Right cardiac atrium (tissue), 5 donors: ENCODE measurements at places on chromosomes 5 and 9. TPM values are rescaled to one million over a fixed set of nuclear protein-coding genes. Genes with fewer than 3 reads are reported as not detected.
A peak's percentile ranks its signal among the peaks of the same experiment; 100 is the strongest.

The SEC24A gene
- 3.0 TPM for polyA plus RNA-seq

The STPG3 gene
- polyA plus RNA-seq, result 0.23 TPM

The CDX1 gene
- polyA plus RNA-seq, result 0.09 TPM

The PDE6A gene
- 0.07 TPM for polyA plus RNA-seq

The DMRT2 gene
- polyA plus RNA-seq, result 0.09 TPM

The C5orf58 gene
- 0.68 TPM for polyA plus RNA-seq

The COL15A1 gene
- 22.5 TPM for polyA plus RNA-seq

The F2RL2 gene
- 0.11 TPM for polyA plus RNA-seq

The LECT2 gene
- not detected for polyA plus RNA-seq

The BTNL8 gene
- 0.16 TPM for polyA plus RNA-seq

The FRMPD1 gene
- 0.59 TPM for polyA plus RNA-seq

GRCh38 chr5:64331597-64332277 is 166.1 kb downstream of the RNF180 start:
- DNase-seq, result peak; percentile 79

DNA sequence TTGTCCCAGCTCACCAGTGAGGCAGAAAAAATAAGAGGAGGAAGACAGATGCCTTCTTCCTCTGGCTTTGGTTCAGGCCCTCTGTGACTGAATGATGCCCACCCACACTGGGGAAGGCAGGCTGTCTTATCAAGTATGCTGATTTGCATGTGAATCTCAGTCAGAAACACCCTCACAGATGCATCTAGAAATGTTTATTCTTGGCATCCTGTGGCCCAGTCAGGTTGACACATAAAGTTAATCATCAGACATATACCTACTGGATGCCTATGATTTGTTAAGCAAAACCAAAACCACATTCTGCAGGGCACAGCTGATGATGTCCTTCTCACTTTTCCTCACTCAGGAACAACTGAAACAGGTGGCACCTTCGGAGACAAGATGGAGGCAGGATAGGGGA is 243.4 kb upstream of the KCNN2 start:
- no peak for DNase-seq

DNA sequence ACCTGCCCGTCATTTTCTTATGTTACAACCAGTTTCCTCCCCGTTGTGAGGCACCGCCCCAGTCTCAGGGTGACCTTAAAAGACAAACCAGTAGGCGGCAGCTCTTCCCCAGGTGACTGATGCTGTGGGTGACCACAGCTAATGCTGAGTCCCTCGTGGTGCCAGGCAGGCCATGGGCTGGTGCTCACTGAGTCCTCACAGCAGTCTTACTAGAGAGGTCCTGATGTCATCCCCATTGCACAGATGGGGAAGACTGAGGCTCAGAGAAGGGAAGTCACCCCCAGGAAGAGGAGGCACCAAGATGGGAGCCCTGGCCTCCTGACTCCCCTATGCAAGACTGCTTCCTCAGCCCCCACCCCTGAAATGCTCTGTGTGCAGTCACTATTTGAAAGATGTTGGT is 978 bp downstream of the CFAP157 start:
- DNase-seq, result no peak

- no peak for DNase-seq
Measured at GRCh38 chr5:132105688-132106087, 32.1 kb downstream of the CSF2 start.

- DNase-seq, result no peak
Measured at GRCh38 chr9:72564479-72565281, 43.3 kb downstream of the TMC1 start.

- DNase-seq, result no peak
Measured at GRCh38 chr5:58763390-58763789, 180.5 kb downstream of the RAB3C start.

DNA sequence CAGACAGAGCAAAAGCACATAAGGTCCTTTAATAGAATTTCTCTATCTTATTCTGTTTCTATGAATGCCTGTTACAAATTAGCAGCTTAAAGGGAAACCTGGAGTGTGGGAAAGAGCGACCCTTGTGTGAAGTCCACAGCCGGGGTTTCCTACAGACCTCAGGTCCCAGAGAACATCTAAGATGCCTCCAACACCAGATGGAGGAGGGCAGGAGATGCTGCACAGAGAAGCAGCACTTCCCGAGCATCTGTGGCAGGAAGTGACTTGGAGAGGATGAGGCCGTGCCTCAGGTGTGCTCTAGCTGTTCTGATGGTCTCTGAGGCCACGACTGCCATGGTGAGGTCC is 26.8 kb downstream of the IRF1 start:
- DNase-seq, result no peak

- DNase-seq, result no peak
Measured at GRCh38 chr9:1461812-1462211, 411.7 kb downstream of the DMRT2 start.

- DNase-seq, result no peak
Measured at GRCh38 chr9:33044677-33045282, 19.7 kb downstream of the DNAJA1 start.

DNA sequence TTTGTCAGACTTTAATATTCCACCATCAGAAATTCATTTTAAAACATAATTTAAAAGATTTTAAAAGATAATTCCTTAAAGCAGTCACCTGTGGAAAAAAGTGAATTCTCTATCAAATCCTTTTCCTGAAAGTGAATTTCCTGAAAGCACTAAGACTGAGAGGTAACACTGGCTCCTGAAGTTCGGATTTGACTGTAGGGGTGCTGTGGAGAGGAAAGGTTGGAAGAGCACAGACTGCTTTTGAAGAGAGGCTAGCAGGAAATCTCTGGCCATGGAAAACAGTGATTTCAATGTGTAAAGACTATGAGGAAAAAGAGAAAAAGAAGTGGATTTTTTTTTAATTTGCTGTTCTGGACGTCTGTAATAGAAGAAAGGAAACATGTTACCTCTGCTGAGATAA is 35.7 kb upstream of the TMEM161B start:
- no peak for DNase-seq

DNA sequence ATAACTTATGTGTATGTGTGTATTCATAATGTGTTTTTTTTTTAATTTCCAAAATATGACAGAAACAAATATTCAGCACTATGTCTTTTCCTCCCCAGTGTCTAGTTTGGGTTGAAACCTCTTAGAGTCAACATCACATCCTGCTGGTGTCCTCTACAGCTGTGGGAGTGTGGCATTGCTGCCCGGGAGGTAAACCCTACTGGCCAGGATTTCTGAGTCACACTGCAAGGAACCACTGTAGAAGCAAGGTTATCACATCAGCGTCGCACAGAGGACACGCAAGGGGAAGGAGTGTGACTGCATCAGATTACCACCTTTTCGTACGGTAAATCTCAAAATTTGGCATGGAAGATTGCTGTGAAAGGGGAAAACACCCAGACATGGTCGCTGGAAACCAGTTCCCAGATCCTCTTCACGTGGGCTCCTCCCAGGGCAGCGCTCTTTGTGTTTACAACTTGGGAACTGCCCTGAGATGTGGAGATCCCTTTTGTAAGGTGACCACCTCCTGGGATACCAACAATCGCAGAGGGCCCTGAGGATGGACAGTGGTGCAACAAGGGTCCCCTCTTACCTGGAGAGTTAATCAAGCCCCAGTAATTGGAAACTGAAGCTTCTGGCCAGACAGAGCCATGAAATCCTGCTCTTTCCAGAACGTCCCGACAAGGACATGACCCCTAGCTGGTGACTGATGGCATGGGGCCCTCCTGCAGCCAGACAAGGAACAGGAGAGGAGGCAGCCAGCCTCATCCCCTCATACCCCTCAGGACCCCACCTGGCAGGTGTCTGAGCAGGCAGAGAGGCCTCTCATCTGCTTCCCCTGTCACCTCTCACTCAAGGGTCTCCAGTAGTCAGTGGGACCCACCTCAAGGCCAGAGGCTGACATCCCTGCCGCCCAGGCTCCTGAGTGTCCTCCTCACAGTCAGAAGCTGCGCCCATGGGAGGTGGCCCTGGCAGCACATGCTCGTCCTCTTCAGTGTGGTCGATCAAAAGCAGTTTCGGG is 194.7 kb downstream of the MED10 start:
- DNase-seq, result no peak

- DNase-seq, result no peak
Measured at GRCh38 chr5:146878476-146879172, at the start of gene PPP2R2B. TSS of gene PPP2R2B (minus strand) at chr5:146878757.

- no peak for DNase-seq
Measured at GRCh38 chr5:160434022-160434531, 12.4 kb downstream of the PTTG1 start.

- no peak for DNase-seq
Measured at GRCh38 chr5:87113861-87114260, 153.8 kb upstream of the RASA1 start.

DNA sequence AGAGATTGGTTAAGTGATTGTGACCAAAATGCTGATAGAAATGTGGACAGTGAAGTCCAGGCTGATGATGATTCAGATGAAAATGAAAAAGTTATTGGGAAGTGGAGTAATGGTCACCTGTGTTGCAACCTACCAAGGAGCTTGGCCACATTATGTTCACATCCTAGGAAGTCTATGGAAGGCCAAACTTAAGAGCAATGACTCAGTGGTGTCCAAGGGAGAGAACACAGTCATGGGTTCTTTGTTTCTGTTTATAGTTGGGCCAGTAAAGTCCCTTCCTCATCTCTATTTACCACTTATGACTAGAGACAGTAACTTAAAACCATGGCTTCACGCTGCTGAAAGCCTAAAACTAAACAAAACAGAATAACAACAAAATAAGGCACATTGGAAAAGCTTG is 555.3 kb upstream of the DAB2 start:
- no peak for DNase-seq

GRCh38 chr5:1493941-1494340 is 29.8 kb downstream of the LPCAT1 start:
- no peak for DNase-seq
